ENCODE measurements at places on chromosomes 3 and 15.

DNA sequence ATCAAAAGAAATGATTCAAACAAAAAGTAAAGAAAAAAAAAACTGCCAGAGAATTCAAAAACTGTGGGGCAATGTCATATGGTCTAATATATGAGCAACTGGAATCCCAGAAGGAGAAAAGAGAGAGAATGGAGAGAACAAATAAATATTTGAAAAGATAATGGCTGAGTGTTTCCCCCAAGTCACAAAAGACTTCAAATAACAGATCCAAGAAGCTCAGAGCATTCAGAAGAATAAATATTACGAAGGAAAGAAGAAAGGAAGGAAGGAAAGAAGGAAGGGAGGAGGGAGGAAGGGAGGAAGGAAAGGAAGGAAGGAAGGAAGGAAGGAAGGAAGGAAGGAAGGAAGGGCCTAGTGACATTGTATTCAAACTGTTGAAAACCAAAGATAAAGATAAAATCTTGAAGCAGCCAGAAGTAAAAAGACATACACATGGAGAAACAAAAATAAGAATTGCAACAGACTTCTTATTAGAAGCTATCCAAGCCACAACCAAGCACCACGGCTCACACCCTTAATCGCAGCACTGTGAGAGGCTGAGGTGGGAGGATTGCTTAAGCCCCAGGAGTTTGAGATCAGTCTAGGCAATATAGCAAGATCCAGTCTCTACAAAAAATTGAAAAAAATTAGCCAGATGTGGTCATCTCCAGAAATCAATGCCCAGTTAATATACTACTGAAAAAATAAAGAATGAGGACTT, 118.9 kb upstream of the IGSF10 start:
- DNase-seq = no peak

GRCh38 chr3:162740941-162741596, 1244.5 kb downstream of the OTOL1 start:
- no peak for DNase-seq

GRCh38 chr15:94312946-94313345, 81.6 kb downstream of the MCTP2 start:
- no peak for DNase-seq

GRCh38 chr15:89143503-89144162, 55.4 kb downstream of the ABHD2 start:
- DNase-seq = no peak

- DNase-seq = no peak
These were observed 4.9 kb upstream of the ACKR4 start for GRCh38 chr3:132592216-132592615.

DNA sequence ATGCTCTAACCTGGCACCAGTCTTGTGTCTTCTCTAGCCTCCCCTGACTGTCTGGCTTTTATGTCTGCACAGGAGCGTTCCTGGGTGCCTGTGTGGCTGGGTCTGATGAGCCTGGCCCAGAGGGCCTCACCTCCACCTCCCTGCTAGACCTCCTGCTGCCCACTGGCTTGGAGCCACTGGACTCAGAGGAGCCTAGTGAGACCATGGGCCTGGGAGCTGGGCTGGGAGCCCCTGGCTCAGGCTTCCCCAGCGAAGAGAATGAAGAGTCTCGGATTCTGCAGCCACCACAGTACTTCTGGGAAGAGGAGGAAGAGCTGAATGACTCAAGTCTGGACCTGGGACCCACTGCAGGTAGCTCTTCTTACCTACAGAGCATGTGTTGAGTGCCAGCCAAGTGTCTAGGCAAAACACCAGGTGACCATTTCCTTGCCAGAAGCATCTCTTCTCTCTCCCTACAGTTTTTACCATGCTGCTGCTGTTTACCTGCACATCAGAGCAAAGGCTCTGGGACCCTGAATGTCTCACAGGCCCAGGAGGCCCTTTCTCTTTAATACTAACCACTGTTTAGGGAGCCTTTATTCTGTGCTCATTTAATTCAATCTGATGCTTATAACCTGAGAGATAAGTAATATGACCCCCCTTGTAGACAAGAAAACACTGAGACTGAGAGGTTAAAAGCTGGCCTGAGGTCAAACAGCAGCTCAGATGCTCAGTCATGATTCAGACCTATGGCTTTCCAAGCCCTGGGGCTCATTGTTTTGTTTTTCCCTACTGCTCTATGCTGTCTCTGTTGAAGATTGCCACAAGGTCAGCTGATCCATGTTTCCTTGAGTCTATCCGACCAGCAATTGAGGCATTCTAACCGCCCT, 10.4 kb downstream of the PODXL2 start:
- DNase-seq = no peak

All from SHP77 treated with DMSO at 0.1 percent for 48 hours (cell line).